ENCODE measurements at places on chromosomes 3 and 15.

DNA sequence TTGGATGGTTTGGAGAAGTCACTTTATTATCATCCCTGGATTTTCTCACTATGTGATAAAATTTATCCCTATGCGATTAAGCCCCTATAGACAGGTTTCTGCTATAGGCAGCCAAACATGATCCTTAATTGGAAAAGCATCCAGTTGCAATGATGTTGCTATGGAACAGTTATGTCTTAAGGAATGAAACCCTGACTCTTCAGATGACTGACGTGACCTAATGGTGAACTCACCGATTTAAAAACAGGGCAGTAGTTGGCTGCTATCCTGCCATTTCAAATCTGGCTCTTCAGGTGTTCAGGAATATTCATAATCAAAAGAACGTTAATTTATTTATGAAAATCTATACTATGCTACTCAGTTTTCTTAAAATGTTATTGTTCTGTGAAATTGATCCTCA, 106.8 kb upstream of the ROBO1 start:
- DNase-seq, result no peak

GRCh38 chr3:138187296-138188012, at the start of gene ARMC8:
ARMC8 (plus strand) TSS chr3:138187301; CDS start chr3:138187555, 254 bp downstream.
- DNase-seq, result peak; percentile 32

DNA sequence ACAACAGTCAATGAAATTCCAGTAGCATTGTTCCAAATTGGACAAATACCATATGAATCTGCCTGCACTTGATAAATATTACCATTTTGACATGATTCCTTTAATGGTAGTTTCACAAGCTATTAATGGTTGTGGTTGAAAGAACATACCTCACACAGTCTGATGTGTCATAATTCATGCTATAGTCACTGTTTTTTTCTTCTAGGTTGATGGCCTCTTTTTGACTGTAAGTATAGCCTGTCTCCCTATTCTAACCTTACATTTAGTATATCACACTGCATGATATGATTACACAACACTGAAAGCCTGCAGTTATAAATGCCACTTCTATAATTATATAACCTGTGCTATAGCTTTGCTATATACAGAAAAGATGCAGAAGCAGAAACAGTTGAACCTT, 834.1 kb downstream of the NSUN3 start:
- no peak for DNase-seq

- no peak for DNase-seq
These were observed 135.8 kb upstream of the ANKRD28 start for GRCh38 chr3:15933439-15934139.

DNA sequence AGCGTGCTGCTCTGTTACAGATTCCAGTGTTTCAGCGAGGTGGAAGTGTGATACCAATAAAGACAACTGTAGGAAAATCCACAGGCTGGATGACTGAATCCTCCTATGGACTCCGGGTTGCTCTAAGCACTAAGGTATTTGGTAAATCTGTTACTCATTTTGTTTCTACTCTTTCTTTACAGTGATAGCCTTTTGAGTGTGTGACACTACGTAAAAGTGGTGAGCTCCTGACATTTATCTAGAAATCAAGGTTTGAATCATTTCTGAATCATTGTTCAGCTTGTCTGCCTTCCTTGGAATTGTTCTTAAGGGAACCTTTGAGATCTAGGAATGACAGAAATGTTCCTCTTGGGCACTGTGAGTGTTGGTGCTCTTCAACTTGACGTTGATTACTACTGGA, 11.2 kb upstream of the CAPN3 start:
- DNase-seq, result no peak

GRCh38 chr3:181752202-181752671, 40.5 kb downstream of the SOX2 start:
- DNase-seq, result no peak

DNA sequence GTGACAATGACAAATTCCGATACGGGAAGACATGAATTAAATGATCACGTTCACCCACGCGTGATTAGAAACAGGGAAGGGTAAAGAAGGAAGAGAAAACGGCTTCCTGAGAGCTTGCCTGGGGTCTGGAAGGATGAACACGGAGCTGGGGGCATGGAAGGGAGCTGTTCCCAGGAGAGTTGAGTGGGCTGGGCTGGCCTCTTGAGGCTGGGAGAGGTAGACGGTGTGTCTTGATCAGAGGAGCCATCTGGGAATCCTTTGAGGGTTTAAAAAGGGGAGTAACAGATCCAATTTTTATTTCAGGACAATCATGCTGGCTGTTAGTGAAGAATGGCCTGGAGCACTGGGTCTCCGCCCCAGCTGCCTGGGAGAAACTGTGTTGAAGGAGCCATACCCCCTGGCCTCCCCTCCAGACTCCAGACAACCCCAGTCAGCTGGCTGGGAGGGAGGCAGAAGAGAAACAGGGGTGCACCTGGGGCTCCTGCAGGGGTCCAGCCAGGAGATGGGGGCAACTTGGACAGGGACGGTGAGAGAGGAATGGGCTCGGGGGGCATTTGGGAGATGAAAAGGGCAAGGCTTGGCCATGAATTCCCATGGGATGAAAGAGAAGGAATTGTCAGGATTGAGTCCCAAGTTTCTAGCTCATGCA, 53.6 kb upstream of the CGNL1 start:
- no peak for DNase-seq

DNA sequence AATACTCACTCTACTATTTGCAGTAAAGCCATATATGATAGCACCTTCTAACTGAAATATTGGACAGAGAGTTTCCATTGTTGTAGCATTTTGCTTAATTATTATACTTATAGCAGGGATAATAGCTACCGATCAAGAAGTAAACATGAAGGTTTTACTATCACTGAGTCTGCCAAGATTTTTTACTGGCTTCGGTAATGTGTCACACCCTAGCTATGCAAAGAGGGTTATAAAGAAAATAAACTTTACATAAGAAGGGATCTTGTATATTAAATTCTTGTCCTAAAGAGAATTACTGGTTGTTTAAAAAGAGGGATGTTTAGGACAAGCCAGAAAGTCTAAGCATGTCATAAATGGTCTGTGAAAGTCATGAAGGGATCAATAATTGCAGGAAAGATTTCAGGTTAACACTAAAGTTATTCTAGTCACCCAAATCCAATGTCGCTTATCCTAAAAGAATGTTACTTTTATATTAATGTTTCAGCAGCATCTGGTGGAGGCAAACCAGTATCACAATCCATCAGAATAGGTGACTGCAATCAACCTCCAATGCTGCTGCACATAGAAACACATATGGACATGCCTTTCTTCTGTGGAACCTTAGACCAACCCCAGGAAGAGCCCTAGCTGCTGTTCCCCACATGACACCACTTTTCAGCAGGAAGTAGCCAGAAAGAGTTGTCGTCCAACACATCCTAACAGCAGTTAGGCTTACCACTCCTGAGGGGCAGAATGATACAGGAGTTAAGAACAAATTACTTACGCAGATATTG, 62.7 kb upstream of the GK5 start:
- no peak for DNase-seq

DNA sequence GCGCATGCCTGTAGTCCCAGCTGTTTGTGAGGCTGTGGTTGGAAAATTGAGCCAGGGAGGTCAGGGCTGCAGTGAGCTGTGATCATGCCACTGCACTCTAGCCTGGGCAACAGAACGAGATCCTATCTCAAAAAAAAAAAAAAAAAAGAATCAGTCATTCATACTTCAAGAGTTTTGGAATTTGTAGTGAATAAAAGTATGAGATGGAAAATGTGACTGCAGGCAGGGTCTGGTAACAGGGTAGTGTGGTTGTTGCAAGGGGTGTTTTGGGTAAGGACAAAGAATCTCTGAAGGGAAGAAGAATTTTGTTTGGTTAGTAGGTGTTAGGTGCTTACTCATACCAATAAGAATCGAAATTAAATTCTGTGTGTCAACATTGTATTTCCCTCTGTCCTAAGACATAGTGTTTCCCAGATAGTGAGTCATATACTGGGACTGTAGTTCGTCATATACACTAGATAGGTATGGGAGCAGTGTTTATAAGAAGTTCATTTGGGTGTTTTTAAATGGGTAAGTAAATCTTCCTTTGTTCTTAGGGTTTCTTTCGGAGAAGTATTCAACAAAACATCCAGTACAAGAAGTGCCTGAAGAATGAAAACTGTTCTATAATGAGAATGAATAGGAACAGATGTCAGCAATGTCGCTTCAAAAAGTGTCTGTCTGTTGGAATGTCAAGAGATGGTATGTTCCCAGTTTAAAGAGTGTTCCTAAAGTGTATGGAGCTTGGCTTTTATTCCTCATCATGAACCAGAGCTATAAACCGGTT, 14.2 kb downstream of the NR1D2 start:
- no peak for DNase-seq

DNA sequence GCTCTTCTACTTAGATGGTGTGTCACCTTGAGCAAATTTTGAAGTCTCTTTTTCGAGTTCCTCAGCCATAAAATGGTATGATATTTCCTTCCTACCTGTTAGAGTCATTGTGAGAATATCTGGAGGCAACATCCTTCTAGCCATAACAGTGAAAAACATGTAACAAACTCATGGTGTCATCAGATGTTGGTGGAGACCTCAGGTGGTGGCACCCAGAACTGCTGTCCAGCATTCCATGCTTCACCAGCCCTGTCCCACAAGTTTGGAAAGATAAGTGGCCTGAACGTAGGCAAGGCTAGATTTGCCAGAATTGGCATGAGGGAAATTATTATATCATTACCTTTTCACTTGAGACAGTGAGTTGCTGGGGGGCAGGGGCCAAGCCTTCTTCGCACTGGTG, 30.4 kb downstream of the GASK1A start:
- DNase-seq, result no peak

DNA sequence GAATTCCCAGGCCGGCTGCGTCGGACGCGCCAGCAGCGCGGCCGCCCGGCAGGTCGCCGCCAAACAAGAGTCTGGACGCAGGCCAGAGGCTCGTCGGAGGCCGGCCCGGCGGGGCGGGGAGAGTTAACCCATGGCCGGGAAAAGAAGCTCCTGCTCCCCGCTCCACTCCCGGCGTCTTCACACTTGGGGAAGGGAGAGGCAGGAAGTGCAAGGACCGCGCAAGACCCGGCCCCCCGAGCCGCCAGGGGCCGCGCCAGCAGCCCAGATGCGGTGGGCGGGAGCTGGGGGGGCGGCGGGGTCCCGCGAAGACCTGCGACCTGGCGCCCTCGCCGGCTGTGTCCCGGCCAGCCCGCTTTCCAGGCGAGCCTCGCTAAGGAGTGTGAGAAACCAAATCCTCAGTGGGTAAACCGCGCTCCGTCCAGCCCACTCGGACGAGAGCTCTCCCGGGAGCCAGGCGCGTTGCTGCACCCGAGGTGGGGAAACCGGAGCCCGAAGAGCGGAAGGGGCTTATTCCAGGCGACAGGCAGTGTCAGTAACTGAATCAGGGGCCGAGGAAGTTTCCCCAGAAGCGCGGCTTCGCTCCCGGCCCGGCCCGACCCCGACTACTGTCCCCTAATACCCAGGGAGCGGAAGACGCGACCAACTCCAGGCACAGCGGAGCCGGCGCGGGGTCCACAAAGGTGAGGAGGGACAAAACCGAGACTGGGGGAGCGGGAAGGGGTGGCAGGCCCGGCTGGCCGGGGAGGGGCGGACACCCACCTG, 721 bp downstream of the ADAMTS7 start:
- peak; percentile 6 for DNase-seq

- no peak for DNase-seq
These were observed 178.1 kb downstream of the KLHL25 start for GRCh38 chr15:85616549-85617110.

- no peak for DNase-seq
These were observed 517.6 kb upstream of the ALCAM start for GRCh38 chr3:104849070-104849469.

DNA sequence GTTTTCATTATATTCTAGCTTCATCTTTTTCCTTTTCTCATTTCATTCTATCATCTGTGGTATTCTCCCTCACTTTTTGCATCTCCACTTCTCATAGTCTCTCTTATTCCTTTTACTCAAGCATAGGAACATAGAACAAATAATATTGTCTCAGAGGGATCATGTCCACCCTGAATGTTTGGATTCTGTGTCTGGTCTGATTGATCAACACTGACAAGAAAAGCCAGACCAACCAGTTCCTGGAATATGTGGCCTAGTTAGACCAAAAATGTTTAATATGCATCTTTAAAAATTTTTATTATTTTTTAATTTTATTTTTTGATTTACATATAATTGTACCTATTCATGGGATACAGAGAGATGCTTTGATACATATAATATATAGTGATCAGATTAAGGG, 212.0 kb upstream of the ALCAM start:
- DNase-seq, result no peak

DNA sequence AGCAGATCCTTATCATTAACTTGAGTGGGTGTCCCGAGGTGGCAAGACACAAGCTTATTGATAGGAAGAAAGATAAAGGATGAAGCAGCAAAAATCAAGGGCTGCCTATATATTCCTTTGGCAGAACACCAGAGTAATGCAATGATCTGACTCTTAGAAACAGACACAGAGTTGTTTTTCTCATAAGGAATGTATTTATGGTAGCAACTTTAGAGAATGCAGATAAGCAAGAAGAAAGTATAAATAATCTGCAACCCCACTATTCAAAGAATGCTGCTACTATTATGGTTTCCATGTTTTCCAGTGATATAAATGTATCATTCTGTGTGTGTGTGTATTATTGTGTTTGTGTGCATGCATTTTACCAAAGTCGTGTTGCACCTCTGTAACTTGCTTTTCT, 208.3 kb downstream of the THSD4 start:
- no peak for DNase-seq

DNA sequence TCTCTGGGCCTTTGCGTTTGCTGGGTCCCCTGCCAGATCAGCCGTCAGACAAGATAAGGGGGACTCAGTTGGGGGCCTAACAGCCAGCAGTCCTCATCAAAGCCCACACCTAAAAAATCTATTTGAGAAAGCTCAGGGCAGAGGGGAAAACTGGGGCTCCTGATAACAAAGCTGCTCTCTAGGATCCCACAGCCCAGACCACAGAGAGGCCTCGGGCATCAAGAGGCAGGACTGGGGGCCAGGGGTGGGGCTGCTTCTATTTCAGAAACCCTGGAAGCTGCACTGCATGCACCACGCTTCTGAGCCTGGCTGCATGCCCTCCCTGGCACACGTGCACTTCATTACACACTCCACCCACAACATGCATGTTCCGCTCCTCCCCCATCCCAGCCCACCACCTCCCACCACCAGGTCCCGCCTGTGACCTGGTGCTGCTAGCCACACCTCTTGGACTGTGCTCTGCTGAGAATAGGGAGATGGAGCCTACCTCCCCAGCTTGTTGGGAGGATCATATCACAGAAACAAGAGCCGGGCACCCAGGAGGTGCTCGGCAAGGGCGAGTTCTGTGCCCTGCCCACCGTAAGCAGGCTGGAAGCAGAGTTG, 26.6 kb downstream of the FBLN2 start:
- DNase-seq, result no peak

DNA sequence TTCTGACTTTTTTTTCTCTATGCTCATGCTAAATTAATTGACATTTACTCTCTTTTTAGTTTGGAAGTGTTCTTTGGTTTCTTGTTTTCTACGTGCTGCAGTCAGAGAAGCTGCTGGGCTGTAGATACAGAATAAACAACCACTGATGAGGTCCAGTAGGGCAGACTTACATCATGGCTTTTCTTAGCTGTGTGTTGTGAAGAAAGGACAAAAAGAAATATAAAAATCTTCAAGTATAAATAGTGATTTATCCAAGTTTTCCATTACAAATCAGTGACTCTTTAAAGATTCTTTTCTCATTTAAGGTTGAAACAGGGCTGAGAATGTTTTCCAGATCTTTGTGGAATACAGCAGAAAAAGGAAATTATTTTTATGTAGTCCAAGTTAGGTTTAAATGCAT, 122.2 kb downstream of the CMSS1 start:
- DNase-seq, result no peak

GRCh38 chr3:169189486-169189885, 474.0 kb downstream of the MECOM start:
- DNase-seq, result no peak

- no peak for DNase-seq
These were observed 55.3 kb downstream of the SLC28A2 start for GRCh38 chr15:45307230-45307924.

Measured in CD4-positive, alpha-beta T cell treated with Interleukin-6 for 4 hours (primary cell).